ENCODE measurements at places on chromosomes 7 and 10.

DNA sequence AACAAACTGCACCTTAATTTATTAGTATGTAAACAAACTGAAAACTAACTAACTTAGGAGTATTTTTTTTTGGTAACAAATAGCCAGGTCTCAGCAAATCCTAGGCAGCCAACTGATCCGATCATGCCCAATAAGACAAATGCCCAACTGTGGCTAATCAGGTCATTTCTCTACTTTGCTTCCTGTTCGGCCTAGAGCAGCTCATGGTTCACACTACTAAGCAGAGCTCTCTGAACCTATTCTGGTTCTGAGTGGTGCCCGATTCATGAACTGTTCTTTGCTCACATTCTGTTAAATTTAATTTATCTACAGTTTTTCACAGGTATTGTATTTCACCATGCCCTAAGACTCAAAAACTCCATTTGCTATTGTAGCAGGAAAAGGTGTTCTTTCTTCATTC, 55.1 kb downstream of the CCDC3 start:
- no peak for DNase-seq

- DNase-seq = no peak
These were observed 239.5 kb downstream of the MGMT start for GRCh38 chr10:129706523-129706922.

DNA sequence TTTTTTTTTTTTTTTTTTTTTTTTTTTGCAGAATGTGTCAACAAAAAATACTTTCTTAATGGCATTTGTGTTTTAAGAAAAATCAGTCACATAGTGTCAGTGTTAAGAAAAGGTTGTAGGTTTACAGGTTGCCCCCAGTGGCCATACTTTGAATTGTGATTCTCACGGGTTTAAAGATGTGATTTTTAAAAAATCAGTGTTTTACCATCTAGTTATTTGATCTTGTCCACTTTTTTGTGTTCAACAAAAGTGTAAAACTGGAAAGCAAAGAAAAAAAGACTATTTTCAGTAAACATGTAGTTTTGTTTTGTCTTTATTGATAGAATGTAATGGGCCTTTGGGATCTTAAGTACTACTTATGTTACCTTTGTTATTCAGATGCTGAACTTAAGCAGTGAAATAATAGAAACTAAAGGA, 25.7 kb downstream of the SUV39H2 start:
- DNase-seq = peak; percentile 38

GRCh38 chr7:108845951-108846350, 276.3 kb downstream of the DNAJB9 start:
- no peak for DNase-seq

GRCh38 chr10:26869528-26869927, 8.8 kb upstream of the ABI1 start:
- peak; percentile 13 for DNase-seq

- no peak for DNase-seq
These were observed 214.3 kb downstream of the NEBL start for GRCh38 chr10:20682782-20683181.

DNA sequence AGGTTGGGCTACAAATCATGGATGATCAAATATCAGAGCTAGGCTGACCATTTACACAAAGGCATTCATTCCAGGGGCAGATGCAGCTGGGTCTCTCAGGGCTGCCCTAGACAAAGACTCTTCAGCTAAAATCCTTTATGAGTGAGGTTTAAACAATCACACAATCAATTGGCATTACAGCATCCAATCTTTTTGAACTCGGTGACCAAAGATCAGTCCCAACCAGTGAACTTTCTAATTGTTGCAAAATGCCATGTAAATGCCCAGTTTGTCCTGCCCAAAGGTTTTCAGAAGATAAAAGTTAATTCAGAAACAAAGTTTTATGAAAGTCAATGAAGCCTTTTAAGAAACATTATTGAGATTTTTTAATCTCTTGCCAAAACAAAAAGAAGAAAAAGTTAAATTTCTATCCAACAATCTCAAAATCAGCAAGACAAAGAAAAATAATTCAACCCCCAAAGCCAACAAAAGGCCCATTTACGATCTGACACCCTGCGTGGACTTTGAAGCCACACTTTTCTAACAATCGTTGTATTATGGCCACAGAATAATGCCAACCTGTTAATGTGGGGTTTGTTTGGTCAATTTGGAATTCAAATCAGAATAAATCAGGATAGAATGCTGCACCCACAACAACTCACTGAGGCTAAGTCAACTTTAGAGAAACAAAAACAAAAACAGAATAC, 40.9 kb downstream of the GPR37 start:
- no peak for DNase-seq

DNA sequence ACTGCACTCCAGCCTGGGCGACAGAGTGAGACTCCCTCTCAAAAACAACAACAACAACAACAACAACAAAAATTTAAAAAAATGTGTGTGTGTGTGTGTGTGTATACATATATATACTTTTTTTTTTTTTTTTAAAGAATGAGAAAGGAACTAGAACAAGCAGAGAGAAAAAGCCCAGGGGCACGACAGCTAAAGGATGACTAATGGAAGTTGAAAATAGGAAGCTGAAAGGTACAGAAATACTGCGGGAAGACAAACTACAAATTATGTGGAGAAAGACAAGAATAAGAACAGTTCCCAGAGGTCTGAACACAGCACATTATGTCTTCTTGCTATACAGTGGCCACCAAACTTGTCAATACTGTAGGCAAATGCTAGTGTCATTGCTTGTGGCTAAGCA, 141.9 kb upstream of the PRSS1 start:
- no peak for DNase-seq

DNA sequence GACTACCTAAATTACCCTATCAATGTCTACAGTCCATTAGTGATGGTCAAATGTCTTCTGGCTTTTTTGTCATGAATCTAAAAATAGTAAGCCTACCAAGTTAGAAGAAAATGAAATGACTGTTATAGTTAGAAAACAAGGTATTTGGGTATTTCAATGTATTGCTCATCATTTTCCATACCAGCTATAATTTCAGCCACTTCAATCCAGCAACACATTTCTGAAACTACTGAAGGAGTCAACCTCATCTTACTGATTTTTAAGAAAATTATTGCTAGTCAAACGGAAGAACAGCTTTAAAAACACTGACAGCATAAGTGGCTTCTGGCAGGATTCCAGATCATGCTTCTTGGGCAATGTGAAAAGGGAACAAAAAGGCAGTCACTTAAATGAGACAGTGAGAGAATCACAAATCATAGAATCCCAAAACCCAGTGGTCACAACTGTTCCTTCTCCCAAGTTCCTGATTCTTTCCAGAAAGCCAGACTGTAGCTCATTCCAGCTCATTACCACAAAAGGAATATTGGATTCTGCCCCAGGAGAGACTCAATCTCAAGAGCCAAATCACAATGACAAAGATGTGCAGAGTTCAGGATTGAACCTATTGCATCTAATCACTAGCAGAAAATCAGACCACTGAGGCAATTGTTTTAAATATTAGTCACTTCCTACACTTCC, 61.2 kb upstream of the LRRN3 start:
- DNase-seq = peak; percentile 12

GRCh38 chr10:11401264-11402235, 209.9 kb downstream of the USP6NL start:
- DNase-seq = peak; percentile 12

GRCh38 chr10:3340127-3340730, 167.6 kb upstream of the PITRM1 start:
- no peak for DNase-seq

DNA sequence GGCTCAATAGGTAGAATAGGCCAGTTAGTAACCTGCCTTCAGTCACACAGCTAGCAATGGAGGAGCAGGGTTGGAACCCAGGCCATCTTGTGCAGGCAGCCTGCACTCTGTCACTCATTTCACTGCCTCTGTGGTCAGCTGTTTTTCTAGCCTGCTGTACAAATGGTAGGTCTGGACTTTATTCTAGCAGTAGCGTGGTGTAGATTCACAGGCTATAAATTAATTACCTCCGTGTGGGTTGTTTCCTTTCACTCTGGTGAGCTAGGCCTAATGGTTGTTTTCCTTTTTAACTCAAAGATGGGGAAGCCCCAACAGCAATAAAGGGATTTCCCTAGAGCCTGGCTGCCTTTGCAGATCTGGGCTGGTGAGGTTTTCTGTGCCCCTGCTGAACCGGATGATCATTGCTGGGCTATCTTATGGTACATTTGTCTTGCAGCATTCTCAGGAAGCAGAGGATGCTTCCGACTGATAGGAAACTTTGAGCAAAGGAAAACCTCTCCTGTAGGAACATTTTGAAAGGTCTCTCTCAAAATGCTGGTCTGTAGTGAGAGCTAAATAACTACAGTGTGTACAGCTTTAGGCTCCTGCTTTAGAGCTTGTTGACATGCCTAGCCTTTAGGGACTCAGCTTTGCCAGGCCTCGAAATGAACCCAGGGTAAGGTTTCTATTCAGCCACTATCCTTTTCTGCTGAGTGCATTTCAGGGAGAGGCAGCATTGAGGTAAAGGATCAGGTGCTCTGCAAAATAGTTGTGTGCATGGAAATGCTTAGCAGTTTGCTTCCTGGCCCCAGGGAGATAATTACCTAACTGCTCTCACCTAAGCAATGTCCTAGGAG, 157.4 kb downstream of the ST7 start:
- DNase-seq = peak; percentile 16

- peak; percentile 80 for DNase-seq
These were observed 19.5 kb upstream of the GNA12 start for GRCh38 chr7:2863461-2864066.

DNA sequence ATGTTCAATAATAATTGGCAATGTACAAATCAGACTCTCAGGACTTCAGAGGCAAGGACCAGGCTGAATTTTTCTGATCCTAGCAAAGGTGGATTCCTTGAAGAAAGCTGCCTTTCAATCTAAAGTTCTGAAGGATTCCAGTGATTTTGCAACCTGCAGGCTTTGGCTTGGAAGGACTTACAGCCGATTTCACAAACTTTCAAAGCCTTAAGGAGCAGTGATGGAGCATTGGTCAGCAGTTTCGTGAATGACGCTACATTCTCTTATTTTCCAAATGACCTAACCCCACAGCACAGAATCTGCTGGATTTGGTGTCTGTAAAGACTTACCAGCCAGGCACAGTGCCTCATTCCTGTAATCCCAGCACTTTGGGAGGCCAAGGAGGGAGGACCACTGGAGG, 167.5 kb downstream of the ARHGAP12 start:
- no peak for DNase-seq

GRCh38 chr10:30835146-30835545, 196.5 kb downstream of the ZNF438 start:
- no peak for DNase-seq

DNA sequence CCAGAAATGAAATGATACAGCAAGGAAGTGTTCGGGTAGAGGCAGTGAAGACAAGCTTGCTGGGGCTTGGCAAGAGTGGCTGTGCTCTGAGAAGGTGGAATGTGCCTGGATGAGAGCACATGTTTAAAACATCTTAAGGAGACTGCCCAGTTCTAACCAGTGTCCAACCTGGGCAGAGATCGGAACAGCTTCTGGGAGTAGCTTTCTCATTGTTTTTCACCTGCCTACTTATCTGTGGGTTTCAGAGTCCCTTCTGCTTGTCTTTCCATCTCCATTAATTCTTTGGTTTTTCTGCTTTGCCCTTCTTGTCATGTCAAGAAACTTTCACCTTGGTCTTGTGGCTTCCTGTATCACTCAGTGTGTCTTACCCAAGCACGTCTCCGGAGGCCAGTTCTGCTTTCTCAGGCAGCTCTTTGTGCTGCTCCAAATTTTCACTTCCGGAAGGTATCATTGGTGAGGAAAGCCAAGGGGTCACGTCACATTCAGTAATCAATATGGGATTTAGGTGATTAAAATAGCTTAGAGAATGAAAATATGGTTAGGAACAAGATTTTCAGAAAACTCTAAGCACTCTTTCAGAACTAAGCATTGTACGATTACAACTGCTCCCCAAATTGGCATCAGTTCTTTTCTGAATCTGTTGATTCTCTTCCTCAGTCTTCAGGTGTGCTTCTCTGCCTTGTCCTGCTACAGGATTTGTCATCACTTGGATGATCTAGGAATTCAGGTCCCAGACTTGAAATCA, 5.5 kb upstream of the LAMB4 start:
- DNase-seq = peak; percentile 52

- no peak for DNase-seq
These were observed 8.1 kb downstream of the ZNF92 start for GRCh38 chr7:65381742-65382141.

All from CD4-positive, alpha-beta T cell treated with Interleukin-1 beta for 1 hour (primary cell).